Spinal cord (tissue), 10 donors: ENCODE measurements at places on chromosomes 7 and 10. TPM values are rescaled to one million over a fixed set of nuclear protein-coding genes. Genes with fewer than 3 reads are reported as not detected.

The UBE3C gene
- polyA plus RNA-seq: 44.3 TPM

The CRTAC1 gene
- 74.9 TPM for polyA plus RNA-seq

The GNGT1 gene
- not detected for polyA plus RNA-seq

The GRM8 gene
- polyA plus RNA-seq: 15.6 TPM

The GPRIN2 gene
- polyA plus RNA-seq: 10.7 TPM

The NANOS1 gene
- 20.5 TPM for polyA plus RNA-seq

The CEP55 gene
- polyA plus RNA-seq: 6.0 TPM

The CYP3A7 gene
- polyA plus RNA-seq: 0.66 TPM

The TUBB8 gene
- polyA plus RNA-seq: 0.43 TPM

The PIK3AP1 gene
- 2.1 TPM for polyA plus RNA-seq

The FRA10AC1 gene
- polyA plus RNA-seq: 35.7 TPM

The GDF2 gene
- polyA plus RNA-seq: not detected

The OPALIN gene
- polyA plus RNA-seq: 0.79 TPM

The MBLAC1 gene
- polyA plus RNA-seq: 5.2 TPM

The NPSR1 gene
- polyA plus RNA-seq: not detected

The PITX3 gene
- 0.14 TPM for polyA plus RNA-seq

The ACBD7 gene
- 33.4 TPM for polyA plus RNA-seq

The ACSM6 gene
- polyA plus RNA-seq: 0.15 TPM

The TEX36 gene
- not detected for polyA plus RNA-seq

The MRLN gene
- not detected for polyA plus RNA-seq

The C7orf57 gene
- polyA plus RNA-seq: 4.7 TPM

The SERPINE1 gene
- polyA plus RNA-seq: 4.8 TPM

The HOXA9 gene
- 3.7 TPM for polyA plus RNA-seq

The PDE1C gene
- 16.9 TPM for polyA plus RNA-seq

The LRIT1 gene
- polyA plus RNA-seq: not detected

The ZNF365 gene
- polyA plus RNA-seq: 23.0 TPM

The TLX1 gene
- polyA plus RNA-seq: 0.33 TPM

The PANK1 gene
- polyA plus RNA-seq: 34.6 TPM

The CAV1 gene
- 27.0 TPM for polyA plus RNA-seq

The GIMAP2 gene
- polyA plus RNA-seq: 7.3 TPM

The NEURL1 gene
- polyA plus RNA-seq: 34.8 TPM

The NPFFR1 gene
- polyA plus RNA-seq: 1.5 TPM

The ATXN7L1 gene
- polyA plus RNA-seq: 7.8 TPM

The OR6V1 gene
- not detected for polyA plus RNA-seq

The ATRNL1 gene
- 11.7 TPM for polyA plus RNA-seq

The SUN3 gene
- not detected for polyA plus RNA-seq

The MMP21 gene
- polyA plus RNA-seq: 0.17 TPM

The FAM13C gene
- polyA plus RNA-seq: 40.9 TPM

The TAS2R3 gene
- polyA plus RNA-seq: 0.33 TPM

The CPA4 gene
- polyA plus RNA-seq: 1.6 TPM

The IFIT1B gene
- not detected for polyA plus RNA-seq

The AVL9 gene
- polyA plus RNA-seq: 30.4 TPM

The TRIL gene
- 43.0 TPM for polyA plus RNA-seq

The SLC26A5 gene
- polyA plus RNA-seq: 0.30 TPM

The LYZL1 gene
- not detected for polyA plus RNA-seq
